Fibroblast of pulmonary artery (primary cell): ENCODE measurements at places on chromosomes 7 and 10.
A peak's percentile ranks its signal among the peaks of the same experiment; 100 is the strongest.

DNA sequence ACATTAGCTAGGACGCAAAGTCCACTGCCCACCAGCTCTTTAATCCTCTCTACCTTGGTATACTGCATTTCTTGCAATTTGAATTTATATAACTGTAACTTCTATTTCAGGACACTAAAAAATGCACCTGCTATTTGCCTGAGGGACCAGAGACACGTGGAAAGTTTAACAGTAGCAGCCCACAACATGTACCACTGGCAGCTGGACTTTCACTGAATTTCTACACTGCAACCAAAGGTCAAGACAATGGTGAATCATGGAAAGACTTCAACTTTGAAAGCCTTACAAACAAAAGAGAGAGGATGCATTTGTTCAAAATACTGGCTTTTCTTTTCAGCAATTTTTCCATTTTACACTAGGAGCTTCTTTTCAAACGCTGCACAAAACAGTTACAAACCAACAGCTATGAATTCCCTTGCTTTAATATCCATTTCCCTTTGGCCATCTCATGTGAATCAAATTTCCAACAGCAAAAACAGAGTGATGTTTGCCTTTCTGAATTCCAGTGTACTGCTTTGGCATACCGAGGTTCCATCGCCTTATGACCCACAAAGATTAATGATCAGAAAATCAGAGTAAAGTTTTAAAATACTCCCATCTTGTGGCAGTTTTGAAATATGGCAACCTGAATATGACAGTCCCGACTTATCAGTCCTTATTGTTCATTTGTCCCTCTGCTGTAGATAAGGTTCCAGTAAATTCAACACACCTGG, 29.9 kb upstream of the HNRNPH3 start:
- DNase-seq, result peak; percentile 71

DNA sequence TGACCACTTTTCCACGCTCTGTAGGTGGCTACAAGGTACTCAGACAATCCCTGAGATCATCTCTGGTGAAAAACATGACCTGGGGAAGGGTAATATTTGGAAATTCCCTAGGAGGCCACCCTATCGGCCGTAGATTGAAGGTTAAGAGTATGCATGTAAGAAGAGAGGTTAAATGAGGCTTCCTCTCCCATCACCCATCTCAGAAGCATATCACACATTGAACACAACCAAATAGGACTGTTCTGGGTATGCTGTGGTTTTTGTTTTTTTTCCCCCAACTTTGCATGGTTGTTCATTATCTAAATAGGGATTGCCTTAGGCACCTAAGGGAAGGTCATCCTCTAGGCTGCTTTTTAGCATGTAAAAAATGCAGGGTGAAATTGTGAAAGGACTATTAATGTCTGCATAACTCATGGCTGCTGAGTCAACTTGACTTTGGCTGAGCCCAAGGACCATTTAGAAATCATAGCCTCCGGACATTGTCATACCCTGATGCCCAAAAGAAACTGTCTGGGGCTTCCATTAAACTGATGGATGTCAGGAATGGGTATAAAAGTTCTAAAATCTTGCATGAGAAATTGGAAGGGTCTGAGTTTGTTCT, 24.7 kb upstream of the ST8SIA6 start:
- no peak for DNase-seq

GRCh38 chr10:61096056-61096455, 152.1 kb upstream of the RHOBTB1 start:
- DNase-seq, result no peak

GRCh38 chr7:68789597-68789996, 808.7 kb upstream of the AUTS2 start:
- DNase-seq, result no peak

- no peak for DNase-seq
These were observed 241.7 kb upstream of the PLXNA4 start for GRCh38 chr7:132817949-132818348.

GRCh38 chr10:133484818-133485217, 31.1 kb downstream of the SCART1 start:
- DNase-seq, result no peak

- peak; percentile 93 for DNase-seq
These were observed 7.9 kb downstream of the CPED1 start for GRCh38 chr7:120996333-120996987.
